ENCODE measurements at places on chromosomes 2 and 18. TPM values are rescaled to one million over a fixed set of nuclear protein-coding genes. Genes with fewer than 3 reads are reported as not detected.
A peak's percentile ranks its signal among the peaks of the same experiment; 100 is the strongest.

Gene CAPN10
- polyA plus RNA-seq: 4.0 TPM

DNA sequence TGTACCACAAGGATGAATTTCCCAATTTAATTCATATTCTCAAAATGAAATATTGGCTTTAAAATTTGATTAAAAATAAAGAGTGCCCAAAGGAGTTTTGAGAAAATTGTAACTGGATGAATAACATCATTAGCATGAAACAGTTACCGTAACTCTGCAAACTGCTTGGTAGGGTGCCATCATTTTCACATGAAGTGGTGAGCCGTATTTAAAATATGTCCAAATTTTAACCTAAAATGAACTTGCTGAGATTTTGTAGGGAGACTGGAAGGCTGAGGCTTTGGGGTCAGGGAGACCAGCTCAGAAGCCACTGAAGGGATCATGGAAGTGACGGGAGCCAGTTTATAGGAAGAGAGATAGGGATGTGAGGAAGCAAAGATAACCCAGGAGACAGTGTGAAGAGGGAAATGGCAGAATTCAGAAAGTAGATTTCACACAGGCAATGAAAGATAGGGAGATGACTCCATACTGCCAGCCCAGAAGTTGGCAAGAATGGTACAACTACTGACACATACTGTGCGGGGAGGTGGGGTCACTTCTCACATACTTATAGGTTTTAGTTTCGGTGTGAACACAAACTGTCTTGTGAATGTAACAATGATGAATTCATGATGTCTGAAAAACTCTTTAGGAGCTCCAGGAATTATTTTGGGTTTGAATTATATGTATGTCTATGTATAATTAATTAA lies 53.8 kb downstream of the EFEMP1 start:
- peak overlapping the region; percentile 57 for H3K27ac ChIP-seq
- H3K36me3 ChIP-seq: peaks cover under 1% of the 10 kb centered on the region
- no peaks in the 10 kb centered on the region for H3K27me3 ChIP-seq
- H3K4me1 ChIP-seq: peaks cover 8% of the 10 kb centered on the region
- peak; percentile 55 for DNase-seq

Gene THAP4
- polyA plus RNA-seq: 19.3 TPM

DNA sequence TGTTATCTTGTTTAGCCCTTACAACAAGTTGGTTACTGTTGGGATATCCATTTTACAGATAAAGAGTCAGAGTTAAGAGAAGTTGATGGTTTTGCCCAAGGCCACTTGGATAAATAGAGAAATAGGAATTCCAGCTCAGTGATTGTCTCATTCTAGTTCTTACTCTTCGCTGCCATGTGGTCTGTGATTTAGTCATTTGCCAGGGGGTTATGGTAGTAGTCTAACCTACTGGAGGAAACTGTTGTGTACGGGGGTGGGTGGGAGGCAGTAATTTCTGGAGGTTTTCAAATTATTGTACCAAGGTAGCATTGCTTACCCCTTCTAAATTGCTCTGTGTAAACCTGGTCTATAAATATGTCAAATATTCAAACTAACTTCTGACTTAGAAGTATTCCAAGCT lies 110.4 kb downstream of the MAP2 start:
- no peak overlapping the region for H3K27ac ChIP-seq
- H3K4me1 ChIP-seq: no peaks in the 10 kb centered on the region
- DNase-seq: no peak
- no peak overlapping the region for H3K4me3 ChIP-seq

Gene STAT4
- 0.38 TPM for polyA plus RNA-seq

Gene VWC2L
- polyA plus RNA-seq: not detected

Gene PIAS2
- polyA plus RNA-seq: 23.1 TPM

GRCh38 chr2:182367401-182367800 lies 59.4 kb downstream of the PDE1A start:
- H3K27ac ChIP-seq: no peak overlapping the region
- DNase-seq: no peak
- no peaks in the 10 kb centered on the region for H3K36me3 ChIP-seq
- H3K4me1 ChIP-seq: peaks cover 3% of the 10 kb centered on the region

GRCh38 chr2:105641389-105641811 lies 103.3 kb upstream of the NCK2 start:
- peaks cover 2% of the 10 kb centered on the region for H3K4me1 ChIP-seq
- H3K27ac ChIP-seq: no peak overlapping the region
- DNase-seq: no peak
- H3K36me3 ChIP-seq: no peaks in the 10 kb centered on the region
- H3K27me3 ChIP-seq: peaks cover 10% of the 10 kb centered on the region

Gene HK2
- polyA plus RNA-seq: 15.7 TPM

- DNase-seq: no peak
- no peak overlapping the region for H3K4me3 ChIP-seq
- no peaks in the 10 kb centered on the region for H3K36me3 ChIP-seq
- H3K27me3 ChIP-seq: no peaks in the 10 kb centered on the region
- no peaks in the 10 kb centered on the region for H3K4me1 ChIP-seq
These were observed 20.1 kb downstream of the PLEKHB2 start for GRCh38 chr2:131125195-131125757.

- H3K27ac ChIP-seq: no peak overlapping the region
- no peaks in the 10 kb centered on the region for H3K4me1 ChIP-seq
- H3K4me3 ChIP-seq: no peak overlapping the region
- H3K27me3 ChIP-seq: no peaks in the 10 kb centered on the region
These were observed 235.6 kb upstream of the HNRNPA3 start for GRCh38 chr2:176976736-176977685.

Data from fibroblast of lung (primary cell).